Inflammatory macrophage treated with lipopolysaccharide for 1 hour (primary cell): ENCODE measurements at places on chromosomes 1 and 21.
A peak's percentile ranks its signal among the peaks of the same experiment; 100 is the strongest.

DNA sequence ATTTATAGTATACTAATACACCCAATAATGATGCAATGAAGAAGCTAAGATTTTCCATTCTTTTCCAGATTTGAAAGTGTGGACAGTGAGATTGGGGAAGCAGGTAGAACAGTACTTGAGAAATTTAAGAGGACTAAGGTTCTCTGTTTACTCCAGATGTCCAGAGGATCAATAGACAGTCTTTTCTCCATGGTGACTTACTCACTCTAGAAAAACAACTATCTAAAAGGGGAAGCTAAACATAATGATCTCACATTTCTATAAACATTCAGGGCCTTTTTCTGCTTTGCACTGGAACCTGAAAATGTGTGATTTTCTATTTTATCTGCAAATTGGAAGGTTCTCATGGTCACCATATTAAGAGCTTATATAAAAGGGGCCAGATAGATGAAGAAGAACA is 93.9 kb upstream of the ZBTB18 start:
- DNase-seq, result no peak

GRCh38 chr1:111190931-111191451 is 9.5 kb downstream of the DENND2D start:
- DNase-seq, result peak; percentile 97

DNA sequence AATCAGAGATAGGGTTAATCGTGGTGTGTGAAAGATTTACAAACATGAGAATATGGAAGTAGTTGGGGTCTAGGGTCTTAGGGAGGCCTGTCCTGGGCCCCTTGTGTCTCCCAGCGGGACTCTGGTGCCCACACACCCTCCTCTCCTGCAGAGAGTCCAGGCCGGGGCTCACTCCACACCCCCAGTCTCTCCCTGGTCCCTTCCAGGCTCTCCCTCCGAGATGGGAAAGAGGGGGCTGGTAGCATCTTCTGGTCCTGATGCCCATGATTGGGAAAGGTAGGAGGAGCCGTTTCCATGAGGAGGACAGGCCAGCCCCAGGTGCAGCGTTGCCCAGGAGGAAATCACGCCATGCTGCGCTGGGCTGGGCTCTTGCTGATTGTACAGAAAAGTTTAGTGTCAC is 26.6 kb downstream of the PCNT start:
- DNase-seq, result no peak

GRCh38 chr1:111857194-111857651 is 101.5 kb downstream of the DDX20 start:
- no peak for DNase-seq

- peak; percentile 69 for DNase-seq
These were observed 3.6 kb downstream of the ETS2 start for GRCh38 chr21:38809198-38809878.

DNA sequence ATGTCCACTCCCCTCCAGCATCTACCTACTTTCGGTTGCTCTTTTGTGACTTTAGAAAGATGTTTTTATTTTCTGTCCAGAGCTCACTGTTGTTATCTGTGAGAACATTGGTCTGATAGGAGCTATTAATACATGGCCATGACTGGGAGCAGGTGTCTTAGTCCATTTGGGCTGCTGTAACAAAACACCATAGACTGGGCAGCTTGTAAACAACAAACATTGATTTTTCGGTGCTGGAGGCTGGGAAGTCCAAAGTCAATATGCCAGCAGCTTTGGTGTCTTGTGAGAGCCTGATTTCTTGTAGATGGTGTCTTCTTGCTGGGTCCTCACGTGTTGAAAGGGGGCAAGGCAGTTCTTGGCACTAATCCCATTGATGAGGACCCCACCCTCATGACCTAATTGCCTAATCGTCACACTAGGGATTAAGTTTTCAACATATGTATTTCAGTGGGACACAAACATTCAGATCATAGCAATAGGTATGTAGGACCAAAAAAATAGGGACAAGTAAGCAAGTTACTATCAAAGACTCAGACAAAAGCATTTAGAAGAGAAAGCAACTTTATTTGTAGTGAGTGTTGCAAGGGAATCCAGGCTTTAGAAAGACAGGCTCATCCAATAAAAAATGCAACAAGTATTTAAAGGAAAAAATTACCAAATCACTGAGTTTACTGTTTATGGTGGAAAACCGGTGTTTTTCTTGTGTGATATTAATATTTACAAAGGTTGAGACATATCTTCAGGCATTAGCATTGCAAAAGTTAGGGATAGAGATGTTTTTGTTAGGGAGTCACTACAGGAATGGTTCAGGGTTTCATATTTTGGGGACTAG is 55.2 kb upstream of the WDR26 start:
- DNase-seq, result no peak

DNA sequence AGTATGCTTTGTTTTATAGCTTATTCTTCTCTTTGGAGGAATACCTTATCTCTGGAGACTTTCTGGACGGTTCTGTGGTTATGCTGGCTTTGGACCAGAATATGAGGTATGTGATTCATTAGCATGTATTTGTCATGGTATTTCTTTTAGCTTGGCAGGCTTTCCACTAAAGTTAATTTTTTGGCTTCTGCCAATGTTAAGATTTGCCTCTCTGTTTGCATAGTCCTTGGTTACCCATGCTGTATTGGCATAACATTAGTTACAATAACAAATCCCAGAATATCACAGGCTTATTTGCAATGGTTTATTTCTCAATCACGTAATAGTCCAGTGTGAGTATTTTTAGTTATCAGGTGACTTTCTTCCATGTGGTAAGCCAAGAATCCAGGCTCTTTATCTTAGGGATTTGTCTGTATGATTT is 9.7 kb downstream of the ZMPSTE24 start:
- DNase-seq, result no peak

GRCh38 chr1:172135978-172136610 is 284.4 kb upstream of the C1orf105 start:
- no peak for DNase-seq

- DNase-seq, result no peak
These were observed 10.3 kb downstream of the NBL1 start for GRCh38 chr1:19654386-19654785.

- no peak for DNase-seq
These were observed 404.8 kb downstream of the DUSP10 start for GRCh38 chr1:221337106-221337505.

DNA sequence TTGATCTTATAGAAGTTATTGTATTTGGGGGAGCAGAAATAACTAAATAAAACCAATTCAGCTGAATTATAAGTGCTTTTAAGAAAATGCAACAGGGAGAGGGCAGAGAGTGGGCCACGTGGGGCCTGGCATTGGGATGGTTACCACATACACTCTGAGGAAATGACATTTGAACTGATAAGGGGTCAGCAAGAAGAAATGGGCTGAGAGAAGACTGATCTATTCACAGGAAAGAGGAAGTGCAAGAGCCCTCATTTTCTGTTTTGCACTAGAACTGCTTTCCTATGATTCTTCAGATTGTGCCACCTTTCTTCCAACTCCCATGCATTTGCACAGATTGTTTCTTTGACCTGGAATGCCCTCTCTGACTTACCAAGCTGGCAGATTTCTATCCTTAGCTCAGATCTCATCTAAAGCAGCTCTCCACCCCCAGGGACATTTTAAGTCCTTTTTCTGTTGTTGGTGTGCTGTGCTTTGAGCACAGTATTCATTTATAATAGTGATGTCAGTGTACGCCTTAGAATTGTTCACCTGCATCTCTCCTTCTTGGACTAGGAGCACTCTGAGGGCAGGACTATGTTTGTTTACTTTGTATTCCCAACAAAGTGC is 115.9 kb downstream of the FGGY start:
- DNase-seq, result peak; percentile 47

DNA sequence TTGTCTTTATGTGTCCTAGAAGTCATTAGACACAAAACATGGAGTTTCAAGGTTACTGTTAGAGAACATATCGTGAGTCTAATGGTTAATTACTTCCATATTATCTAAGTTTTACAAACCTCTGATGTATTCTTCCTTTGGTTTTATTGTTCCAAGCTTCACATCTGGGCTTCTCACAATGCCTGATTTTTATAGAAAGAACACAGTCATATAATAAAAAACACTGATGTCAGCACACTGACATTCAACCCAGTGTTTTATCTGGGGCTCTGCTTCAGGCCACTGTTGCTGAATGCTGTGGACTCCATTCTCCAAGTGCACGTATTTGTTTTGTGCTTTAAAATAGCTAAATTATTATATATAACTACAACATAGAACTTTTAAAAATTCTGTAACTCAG is 232.9 kb downstream of the SMYD3 start:
- no peak for DNase-seq

- DNase-seq, result no peak
These were observed 621.9 kb downstream of the NPHP4 start for GRCh38 chr1:5370311-5370710.

GRCh38 chr1:204459706-204460105 is 34.9 kb downstream of the PIK3C2B start:
- no peak for DNase-seq
